ENCODE measurements at places on chromosomes 3 and 15.

- no peak for DNase-seq
Observed at GRCh38 chr3:13824521-13825310, 55.2 kb downstream of the WNT7A start.

DNA sequence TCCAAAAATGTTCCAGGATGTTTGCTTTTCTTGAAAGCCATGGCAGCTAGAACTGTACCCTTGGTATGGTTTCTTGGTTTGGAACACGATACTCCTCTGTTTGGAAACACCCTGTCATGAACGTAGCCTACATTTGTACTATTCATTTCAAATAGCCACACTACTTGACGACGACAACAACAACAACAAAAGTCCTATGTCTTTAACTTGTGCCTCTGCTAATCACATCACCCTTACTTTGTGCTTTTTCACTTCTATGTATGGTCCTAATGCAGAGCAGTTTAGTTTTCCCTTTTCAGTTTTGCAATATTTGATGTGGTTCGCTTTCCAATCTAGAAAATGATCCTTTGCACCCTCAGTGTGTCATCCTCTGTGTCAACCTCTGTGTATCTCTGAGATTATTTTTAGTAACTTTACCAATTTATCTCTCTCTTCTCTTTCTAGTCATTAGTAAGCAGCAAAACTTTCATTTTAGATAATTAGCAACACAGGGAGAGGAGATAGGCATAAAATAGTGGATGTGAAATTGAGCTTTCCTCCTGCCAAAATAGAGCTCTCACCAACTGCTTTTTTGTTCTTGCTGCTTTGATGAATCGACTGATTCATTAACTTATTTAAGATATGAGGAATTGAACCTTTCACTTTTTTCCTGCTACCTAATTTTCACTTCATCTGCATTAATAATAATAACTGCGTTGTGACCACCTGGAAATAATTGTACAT lies 44.1 kb upstream of the TP63 start:
- DNase-seq: no peak

GRCh38 chr15:80778964-80779657 lies at the start of gene CEMIP:
Gene CEMIP, plus strand, starts transcription at chr15:80779370. Its CDS starts 94,510 bp downstream, at chr15:80873880.
- no peak for DNase-seq

- DNase-seq: no peak
Observed at GRCh38 chr3:128163432-128163831, 10.2 kb downstream of the EEFSEC start.

DNA sequence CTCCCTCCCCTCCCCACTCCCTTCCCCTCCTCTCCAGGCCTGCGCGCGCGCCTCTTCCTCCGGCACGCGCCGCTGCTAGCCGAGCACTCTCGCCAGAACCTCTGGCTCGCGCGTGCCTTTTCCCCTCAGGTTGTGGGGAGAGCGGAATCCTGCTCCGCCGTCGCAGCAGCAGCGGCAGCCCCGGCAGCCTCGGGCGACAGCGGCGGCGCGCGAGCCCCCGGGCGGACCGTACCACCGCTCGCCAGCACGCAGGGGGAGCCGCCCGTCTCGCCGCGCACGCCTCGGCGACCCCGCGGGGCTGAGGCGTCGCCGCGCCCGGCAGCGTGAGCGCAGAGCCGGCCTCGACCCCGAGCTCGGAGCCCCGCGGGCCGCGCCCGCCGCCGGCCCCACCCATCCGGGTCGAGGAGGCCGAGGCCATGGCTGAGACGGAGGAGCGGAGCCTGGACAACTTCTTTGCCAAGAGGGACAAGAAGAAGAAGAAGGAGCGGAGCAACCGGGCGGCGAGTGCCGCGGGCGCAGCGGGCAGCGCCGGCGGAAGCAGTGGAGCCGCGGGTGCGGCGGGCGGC lies at the start of gene CDV3:
CDV3 (plus strand) TSS at position 58 of the 566 bp plus-strand sequence; CDS start at position 417, 359 bp downstream.
- peak; percentile 51 for DNase-seq

DNA sequence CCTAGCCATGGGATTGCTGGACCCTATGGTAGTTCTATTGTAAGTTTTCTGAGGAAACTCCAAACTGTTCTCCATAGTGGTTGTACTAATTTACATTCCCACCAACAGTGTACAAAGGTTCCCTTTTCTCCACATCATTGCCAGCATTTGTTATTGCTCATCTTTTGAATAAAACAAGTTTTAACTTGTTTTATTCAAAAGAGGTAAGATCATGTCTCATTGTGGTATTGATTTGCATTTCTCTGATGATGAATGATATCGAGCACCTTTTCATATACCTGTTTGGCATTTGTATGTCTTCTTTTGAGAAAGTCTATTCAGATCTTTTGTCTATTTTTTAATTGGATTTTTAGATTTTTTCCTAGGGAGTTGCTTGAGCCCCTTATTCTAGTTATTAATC lies 819.1 kb downstream of the TUSC7 start:
- DNase-seq: no peak

DNA sequence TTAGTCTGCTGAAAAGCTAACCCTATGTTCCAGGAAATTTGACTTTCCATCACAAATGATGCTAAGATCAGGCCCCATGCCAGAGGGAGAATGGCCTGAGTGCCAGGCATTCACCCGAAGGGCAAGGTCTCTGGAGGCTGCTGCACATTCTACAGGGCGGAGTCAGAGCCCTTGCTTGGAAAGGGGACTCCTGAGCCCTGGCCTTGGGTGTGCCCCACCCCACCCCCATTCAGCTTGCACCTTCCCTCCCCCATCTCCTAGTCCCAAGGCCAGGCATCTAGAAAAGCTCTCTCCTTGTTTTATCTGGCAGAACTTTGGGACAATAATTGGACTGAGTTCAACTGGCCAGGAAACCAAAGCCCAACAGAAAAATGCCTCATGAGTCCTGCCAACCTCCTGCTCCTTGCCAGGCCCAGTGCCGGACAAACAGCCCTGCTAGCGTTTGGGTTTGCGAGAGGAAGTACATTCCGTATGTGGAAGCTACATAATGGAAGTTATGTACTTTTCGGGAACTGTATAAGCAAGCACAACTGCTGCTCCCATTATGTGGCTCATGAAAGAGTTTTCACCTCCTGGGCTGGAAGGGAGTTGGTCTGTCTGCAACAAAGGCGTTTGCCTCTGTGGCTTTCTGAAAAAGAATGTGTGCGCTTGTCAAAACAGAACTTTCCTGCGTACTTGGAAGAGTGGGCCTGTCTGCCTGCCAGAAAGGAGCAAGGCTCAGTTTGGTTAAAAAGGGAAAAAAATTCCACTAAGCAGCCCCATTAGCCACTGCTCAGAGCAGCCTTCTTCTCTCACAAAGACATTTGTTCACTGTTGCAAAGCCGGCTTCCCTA lies 321.5 kb upstream of the CTNNB1 start:
- DNase-seq: no peak

- no peak for DNase-seq
Observed at GRCh38 chr15:92914768-92915221, 14.7 kb downstream of the CHD2 start.

DNA sequence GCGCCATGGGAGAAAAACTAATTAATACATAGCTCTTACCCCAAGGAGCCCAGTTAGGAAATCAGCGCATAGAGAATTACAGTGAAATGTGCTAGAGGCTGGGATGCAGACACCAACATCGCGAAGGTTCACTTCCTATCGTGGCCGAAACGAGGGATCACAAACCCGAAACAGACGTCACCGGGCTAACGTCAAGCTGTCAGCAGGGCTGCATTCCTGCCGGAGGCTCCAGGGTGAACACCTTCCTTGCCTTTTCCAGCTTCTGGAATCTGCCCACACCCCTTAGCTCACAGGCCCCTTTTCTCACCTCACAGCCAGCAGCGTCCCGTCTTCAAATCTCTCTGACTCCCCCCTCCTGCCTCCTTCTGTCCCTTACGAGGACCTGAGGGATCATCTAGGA lies 13.0 kb downstream of the GP5 start:
- no peak for DNase-seq

DNA sequence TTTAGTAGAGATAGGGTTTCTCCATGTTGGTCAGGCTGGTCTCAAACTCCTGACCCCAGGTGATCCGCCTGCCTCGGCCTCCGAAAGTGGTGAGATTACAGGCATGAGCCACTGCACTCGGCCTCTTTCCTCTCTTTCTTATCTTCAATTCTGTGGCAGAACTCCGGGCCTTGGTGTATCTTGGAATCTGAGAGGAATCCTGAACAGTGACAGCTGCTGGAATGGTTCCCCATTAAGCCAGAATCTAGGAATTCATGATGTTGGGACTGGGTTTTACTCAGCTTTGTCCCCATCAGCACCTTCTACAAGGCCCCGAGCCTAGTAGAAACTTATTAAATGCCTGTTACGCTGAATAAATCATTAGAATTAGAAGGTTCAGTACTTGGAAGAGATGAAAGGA lies 81.4 kb downstream of the GPR156 start:
- DNase-seq: no peak

- no peak for DNase-seq
Observed at GRCh38 chr3:188817935-188818269, 353.9 kb upstream of the TPRG1 start.

DNA sequence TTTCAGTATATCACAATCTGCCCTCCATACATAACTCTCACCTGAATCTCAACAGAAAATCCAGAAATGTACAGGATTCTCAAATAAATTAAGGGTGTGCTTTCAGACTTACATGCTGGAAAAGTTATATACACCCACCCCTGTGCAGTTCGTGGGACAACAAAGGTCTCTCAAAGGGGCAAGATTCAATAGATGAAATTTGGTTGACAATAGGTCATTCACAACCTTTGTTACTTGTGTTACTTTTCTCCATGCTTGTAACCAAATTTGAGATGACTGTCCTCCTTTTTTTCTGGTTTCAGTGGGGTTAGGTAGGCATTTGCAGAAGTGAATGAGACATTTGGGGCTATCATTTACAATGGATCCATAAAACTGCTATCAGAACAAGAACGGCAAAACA lies 72.7 kb downstream of the SETMAR start:
- no peak for DNase-seq

DNA sequence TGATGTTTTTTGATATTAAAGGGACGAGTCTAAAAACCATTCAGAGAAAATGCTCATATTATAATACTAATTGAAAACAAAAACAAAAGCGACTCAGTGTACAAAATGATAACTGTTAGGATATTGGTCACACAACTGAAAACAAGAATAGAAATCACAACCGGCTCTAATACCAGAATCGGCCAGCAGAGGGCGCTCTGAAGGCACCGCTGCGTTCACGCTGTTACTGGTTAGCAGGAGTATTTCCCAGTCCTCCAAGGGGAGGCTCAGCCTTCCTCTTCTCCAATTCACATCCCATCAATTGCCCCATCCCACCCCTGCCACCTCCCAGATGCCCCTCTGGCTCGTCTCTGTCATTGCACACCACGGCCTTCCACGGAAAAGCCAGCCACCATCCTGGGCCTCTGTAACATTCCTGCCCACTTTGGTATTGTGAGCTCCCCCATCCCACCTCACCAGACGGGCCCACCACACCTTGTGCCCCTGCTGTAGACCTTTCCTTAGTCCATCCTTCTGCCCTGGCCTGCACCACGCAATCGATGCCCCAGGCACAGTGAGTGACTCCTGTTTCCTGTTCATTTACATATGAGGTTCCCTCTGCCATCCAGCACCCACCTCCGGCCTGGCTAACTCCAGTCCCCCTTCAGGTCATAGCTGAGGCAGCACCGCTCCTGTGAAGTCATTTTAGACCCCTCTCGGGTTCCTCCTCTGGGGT lies 8.5 kb downstream of the FAM107A start:
- DNase-seq: peak; percentile 20

DNA sequence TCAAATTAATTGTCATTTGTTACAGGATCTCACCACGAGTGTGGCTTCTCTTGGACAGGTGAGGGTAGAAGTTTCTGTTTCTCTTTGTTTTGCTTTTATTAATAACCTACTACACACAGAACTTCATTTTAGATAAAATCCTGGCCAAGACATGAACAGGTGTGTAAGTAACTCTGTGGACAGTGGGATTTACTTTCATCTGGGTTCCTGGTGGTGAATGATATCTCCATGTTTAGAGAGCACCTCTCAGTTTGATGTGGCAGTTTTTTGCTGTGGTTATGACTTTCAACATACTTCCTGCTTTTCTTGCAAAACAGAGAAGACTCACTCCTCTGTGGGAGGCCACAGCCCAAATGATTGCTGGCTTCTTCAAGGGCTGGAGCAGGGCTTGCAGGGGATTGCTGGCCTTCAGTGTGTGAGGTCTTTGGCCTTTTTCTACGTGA lies 71.1 kb upstream of the XCR1 start:
- no peak for DNase-seq

DNA sequence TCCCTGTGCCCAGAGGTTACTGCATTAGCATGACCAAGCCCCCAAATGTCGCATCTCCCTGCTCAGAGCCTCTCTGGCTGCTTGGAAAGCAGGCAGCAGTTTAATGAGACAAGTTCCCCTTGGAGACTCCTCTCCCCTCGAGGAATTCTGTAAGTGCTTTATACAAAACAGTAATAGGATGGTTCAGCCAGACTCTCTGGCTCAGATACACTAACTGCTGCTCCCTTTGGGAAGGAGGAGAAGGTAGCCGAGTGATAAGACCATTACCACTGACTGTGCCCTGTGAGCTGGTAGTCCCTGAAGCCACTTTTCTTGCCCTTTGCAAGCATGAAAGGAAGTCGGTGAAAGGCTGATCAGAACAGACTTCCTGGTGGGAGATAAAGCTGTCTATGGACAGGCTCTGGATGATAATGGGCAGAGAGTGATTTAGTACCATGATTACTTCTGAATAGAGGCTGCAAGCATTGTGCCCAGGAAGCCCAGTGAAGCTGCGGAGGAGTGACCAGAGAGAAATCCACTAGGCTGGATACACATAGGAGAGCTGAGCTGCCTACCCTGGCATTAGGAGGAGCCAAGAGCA lies 100.8 kb downstream of the SEMA6D start:
- DNase-seq: no peak

GRCh38 chr3:188452158-188452772 lies 298.3 kb downstream of the LPP start:
- no peak for DNase-seq

Measured in stimulated activated CD4-positive, alpha-beta T cell treated with anti-CD3 and anti-CD28 coated beads, TNF-alpha, amount 100 ng/mL, for 1 hour (primary cell).